AG04449 (cell line): ENCODE measurements at places on chromosomes 6 and 20.

- peak; percentile 91 for DNase-seq
Measured at GRCh38 chr6:54053881-54054391, 57.3 kb upstream of the MLIP start.

DNA sequence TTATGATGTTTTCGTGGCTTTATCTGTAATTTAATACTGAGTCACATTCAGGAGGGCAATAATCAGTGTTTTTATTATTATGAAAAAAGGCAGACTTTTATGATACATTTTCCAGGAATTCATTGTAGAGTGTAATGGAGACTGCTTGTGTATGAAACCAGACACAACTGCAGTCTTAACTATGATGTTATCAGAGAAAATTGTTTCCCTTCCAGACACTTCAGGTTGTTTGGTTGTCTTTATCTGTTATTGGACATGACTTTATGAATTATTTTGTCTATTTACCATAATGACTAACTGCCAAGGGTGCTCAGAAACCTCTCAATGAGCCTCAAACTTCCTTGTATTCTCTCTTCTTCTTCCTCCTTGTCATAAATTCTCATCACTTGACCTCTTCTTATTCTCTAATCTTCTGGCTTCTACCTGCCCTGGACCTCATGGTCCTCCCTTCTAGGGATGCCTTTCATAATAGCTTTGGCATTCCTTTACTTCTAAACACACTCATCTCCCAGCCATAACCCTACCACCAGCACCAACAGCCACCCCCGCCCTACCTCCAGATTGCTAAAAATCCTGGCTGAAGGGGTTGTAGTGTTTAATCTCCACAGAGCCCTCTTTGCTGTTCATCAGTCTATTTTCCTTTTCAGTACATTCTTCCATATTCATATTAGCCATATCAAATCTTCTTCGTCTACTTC, 492.5 kb downstream of the CDKAL1 start:
- DNase-seq: peak; percentile 47

GRCh38 chr20:20791664-20792568, 79.5 kb upstream of the RALGAPA2 start:
- no peak for DNase-seq

GRCh38 chr6:168615837-168616236, 174.9 kb downstream of the SMOC2 start:
- DNase-seq: no peak

GRCh38 chr6:148566664-148567350, 180.0 kb upstream of the UST start:
- no peak for DNase-seq

- DNase-seq: no peak
Measured at GRCh38 chr20:52824494-52825216, 147.5 kb upstream of the TSHZ2 start.

GRCh38 chr20:12687476-12687875, 321.3 kb upstream of the SPTLC3 start:
- no peak for DNase-seq

- DNase-seq: no peak
Measured at GRCh38 chr20:59223182-59223601, 59.6 kb downstream of the ZNF831 start.

- no peak for DNase-seq
Measured at GRCh38 chr6:41037107-41037900, 1.7 kb downstream of the UNC5CL start.

DNA sequence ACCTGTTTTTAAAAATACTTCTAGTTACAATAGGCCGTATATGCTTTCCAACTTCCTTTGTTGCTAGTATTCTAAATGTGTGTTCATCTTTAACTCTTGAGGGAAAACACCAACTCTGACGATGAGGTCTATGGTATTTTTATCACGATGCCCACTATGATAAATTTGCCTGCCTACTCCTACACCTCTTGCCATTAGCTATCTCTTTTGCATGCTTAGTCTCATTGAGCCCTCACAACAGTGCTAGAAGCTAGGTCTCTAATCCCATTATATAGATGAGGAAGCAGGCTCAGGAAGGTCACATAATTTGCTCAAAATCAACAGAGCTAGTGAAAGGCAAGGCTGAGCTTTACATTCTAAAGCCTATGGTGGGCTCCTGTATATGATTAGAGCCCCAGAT, 13.2 kb downstream of the AAR2 start:
- DNase-seq: no peak
